ENCODE measurements at places on chromosomes 5 and 9.

- DNase-seq: peak; percentile 72
These were observed 7.7 kb downstream of the IL17B start for GRCh38 chr5:149371296-149371962.

DNA sequence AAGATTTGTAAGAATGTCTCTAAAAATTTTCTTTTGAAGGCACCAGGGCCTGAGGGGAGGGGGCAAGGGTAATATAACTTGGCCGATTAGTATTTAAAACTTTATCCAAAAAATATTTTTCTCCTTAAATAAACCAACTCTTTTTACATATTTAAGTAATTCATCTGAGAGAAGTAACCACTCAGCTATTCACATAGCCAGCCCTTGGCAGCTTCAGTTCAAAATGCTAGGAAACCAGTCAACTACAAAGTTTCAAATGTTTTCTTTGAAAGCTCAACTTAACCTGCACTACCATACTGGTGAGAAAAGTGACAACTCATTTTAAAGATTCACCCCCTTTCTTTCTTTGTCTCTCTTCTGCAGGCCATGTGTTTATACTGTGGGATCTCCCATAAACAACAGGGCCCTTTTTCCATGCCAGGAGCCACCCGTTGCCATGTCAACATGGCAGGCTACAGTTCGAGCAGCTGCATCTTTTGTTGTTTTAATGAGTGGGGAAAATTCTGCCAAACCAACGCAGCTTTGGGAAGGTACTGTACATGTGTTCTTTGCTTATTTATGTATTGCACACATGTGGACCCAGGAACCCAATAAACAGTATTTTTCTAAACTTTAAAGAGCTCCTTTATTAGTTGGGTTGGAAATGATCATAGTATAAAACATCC, 46.3 kb downstream of the AOPEP start:
- DNase-seq: no peak

DNA sequence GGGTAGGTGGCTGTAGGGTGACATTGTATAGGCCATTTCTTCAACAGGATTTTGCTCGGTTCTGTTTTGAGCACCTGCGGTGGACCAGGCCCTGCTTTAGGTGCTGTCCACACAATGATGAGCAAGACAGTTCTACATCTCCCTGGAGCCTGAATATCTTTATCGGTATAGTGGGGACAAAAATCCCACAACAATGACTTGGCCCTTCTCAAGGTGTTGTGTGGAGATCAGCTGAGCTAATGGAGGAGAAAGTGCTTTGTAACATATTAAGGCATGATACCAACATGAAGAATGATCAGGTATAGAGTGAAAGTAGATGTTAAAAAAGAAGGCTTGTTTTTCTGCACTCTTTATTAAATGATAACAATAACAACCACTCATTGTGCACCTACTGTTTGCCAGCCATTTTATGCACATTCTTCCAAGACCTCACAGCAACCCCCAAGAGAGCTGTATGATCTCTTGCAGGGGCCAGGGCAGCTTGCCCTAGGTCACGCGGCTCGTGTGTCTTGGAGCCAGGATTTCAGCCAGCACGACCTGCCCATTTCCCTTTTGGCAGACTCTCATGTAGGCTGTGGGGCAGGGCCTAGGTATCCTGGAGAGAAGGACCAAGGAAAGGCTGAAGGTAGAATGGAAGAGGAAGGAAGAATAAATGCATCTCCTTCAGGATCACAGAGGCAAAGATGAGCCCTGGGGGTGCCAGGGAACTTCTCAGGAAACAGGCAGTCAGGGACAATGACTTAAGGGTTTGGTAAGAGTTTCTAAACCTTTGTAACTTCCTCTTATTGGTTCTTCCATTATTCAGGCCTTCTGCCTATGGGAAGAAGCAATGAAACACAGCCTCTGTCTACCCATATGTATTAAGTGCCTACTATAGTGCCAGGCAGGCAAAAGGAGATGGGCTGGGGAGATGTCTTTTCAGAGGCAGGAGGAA, 50.0 kb upstream of the PPARGC1B start:
- no peak for DNase-seq

- no peak for DNase-seq
These were observed 70.2 kb downstream of the BASP1 start for GRCh38 chr5:17287501-17288155.

DNA sequence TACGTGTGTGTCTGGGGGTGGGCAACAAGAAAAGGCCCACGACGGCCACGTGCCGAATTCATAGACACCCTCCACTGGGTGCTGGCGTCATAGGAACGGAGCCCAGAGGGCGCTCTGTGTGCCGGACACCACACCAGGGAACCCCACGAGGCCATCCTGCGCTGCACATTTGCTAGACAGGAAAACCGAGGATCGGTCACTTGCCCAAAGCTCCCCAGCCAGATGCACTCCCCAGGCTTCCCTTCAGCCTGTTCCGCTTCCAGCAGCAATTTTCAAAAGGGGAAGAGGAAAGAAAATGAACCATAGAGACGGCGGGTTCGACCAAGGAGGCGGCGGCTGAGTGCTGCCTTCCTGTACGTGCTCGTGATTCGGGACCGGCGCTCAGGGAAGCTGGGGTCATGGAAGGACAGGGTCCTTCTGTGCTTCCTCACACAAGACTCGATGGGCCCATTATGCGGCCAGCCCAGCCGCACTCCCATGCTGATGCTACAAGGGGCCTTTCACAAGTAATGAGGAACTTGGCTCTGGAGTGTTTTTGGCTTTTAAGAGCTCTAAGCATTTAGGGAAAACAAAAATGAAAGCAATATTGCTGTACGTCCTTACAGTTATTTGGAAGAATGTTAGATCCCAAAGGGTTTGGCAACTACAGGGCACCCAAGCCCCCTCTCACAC, 124.6 kb upstream of the SARDH start:
- DNase-seq: no peak

DNA sequence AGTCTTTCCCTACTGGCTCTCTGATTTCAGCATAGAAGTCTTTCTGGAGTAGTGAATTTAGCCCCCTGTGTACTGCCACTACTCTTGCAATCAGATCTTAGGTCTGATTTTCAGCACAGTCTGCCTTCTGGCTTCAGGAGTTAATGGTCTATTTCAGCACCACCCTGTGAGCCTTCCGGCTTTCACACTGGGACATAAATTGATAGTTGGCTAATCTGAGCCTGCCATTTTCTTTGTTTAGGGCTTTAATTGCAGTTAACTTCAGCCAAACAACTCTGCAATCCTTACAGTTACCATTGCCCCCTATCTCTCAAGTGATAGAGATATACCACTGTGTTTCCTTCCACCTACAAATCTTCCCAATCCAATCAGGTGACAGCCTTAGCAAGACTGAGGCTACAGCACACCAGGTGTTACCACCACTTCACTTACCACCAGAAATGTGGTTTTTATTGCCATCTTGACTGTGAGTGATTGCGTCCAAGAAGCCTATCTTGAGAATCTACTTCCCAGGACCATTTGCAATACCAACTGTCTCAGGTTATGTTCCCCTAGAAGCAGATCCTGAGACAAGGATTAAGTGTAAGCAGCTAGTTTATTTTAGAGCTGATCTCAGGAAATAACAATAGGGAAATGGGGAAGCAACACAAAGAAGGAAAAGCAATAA, 51.9 kb upstream of the NEK6 start:
- DNase-seq: no peak

DNA sequence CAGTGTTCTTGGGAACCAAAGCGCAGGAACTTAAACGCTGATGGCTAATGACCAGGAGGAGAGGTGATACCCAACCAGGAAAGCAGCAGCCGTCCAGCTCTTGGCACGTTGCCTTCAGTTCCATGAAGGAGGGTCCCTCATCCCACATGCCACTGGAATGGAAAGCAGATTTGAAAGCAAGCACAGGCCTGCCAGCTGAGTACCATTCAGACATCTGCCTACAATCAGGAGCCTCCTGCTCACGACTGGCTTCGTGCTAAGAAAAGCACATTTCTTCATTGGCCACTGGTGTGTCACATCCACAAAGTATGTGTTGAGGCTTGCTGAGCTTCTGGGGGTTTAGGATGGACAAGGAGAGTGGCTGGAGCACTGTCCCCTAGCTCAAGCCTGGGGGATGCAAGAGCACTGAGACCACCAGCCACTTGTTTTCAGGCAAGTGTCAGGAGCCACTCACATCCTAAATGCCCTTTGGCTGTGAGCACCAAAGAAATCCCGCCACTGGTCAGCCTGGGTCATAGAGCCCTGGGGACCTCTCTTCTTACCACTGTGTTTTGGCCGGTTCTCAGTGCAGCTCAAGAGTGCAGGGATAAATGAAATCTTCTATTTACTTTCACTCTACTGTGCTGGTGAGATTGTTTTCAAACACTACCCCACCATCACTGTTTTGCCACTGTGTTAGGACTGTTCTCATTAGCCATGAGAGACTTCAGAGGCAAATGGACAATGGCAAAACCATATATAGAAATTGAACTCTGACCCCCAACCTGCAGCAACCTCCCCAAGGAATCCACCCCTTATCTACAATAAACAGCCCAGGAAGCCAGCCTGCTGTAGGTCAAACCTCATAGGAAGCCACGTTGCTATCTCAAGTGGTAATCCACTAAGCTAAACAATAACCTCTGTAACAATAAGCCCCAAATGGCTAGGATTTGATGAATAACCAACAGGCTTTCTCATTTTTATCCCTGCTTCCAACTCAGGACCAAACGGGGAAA, 58.3 kb downstream of the MTX3 start:
- no peak for DNase-seq

DNA sequence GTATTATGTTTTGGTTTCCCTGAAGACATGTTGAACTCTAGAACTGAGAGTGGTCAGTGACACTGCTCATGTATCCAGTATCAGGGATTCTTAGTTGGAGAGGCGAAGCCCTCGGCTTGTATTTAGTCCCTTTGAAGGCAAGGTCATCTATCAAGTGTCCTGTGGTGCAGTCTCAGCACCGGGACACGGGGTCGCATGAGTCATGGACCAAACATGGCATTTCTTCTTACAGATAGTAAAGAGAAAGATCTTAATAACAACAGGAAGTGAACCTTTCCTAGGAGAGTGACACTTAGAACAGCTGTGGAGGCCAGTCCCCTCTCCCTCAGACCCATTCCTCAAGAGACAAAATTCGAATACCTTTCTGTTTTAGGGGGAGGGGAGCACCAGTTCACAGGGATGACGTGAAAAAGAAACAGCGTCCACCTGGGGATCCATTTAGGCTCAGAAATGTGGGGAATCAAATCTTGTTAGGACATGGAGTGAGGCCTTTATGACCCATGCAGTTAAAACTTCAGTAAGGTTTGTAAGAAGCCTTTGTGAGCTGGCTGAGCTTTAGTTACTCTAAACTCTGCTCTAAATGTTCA, 86.5 kb downstream of the ADGRV1 start:
- no peak for DNase-seq

GRCh38 chr9:110076894-110077725, 130.8 kb downstream of the C9orf152 start:
- no peak for DNase-seq
